Activated T-helper 2 cell treated with anti-CD3 and anti-CD28 coated beads, Interferon-gamma antibody, Interleukin-2, Interleukin-4, amounts not matched to agents 10 μg/mL and 5 μg/mL and 100 μg/mL, durations not matched to agents 14 hours and 24 hours and 36 hours (primary cell): ENCODE measurements at places on chromosomes 4 and X. TPM values are rescaled to one million over a fixed set of nuclear protein-coding genes. Genes with fewer than 3 reads are reported as not detected.

PPP1R3F gene
- total RNA-seq: 7.9 and 10.1 TPM in 2 replicates

CYTL1 gene
- not detected in 2 replicates for total RNA-seq

CORIN gene
- total RNA-seq: 0.30 and 0.32 TPM in 2 replicates

MAGEB6 gene
- total RNA-seq: not detected in 2 replicates

SLC38A5 gene
- 146 and 147 TPM in 2 replicates for total RNA-seq

TCEAL2 gene
- total RNA-seq: not detected in 2 replicates

WAS gene
- 117 and 120 TPM in 2 replicates for total RNA-seq

ZFYVE28 gene
- total RNA-seq: 10.0 and 11.9 TPM in 2 replicates

ZNF185 gene
- total RNA-seq: 0.68 and 0.83 TPM in 2 replicates
